ENCODE measurements at places on chromosomes 1 and 21. TPM values are rescaled to one million over a fixed set of nuclear protein-coding genes. Genes with fewer than 3 reads are reported as not detected.

Gene OR2AK2
- total RNA-seq: not detected

Gene UBL4B
- total RNA-seq: not detected

Gene CFHR5
- not detected for total RNA-seq

Gene B3GALT5
- total RNA-seq: not detected

Gene MATN1
- total RNA-seq: 0.93 TPM

Gene CNKSR1
- total RNA-seq: 4.8 TPM

- DNase-seq: no peak
These were observed 25.6 kb downstream of the LRRC71 start for GRCh38 chr1:156945881-156946661.

- no peak for DNase-seq
These were observed 102.8 kb upstream of the F3 start for GRCh38 chr1:94644352-94644751.

DNA sequence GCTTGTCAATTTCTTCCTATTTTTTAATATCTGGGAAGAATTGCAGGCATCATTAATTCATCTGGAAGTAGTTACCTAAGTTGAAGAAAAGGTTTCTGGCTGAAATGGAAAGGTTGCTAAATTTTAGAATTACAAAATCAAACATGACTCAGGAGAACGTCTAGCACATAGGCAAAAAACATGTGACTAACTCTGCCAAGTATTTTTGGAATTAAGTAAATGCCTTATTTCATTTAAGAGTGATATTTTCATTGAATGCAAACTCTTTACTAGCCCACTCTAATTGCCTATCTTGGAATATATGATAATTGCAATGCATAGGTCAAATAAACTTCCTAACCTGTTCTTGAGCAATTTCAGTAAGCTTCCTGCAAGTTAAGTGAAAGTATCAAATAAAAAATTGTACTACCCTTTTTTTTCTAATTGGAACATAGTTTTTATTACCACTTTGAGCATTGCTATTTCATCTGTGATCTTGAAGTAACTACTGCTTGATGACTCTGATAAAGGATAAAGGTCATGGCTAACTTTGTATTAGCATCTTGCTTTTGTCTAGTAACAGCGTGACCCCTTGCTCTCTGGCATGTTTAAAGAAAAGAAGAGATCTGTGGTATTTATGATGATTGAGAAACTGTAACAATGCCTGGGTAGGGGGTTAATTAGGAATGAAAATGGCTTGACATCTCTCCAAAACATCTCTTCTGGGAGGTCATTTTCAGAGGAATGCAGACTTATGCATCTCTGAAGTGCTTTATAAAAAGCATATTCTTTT, 208.3 kb upstream of the NCAM2 start:
- DNase-seq: no peak

GRCh38 chr21:33886321-33886720, 29.3 kb downstream of the ATP5PO start:
- no peak for DNase-seq

- DNase-seq: no peak
These were observed 1.8 kb downstream of the NHLH2 start for GRCh38 chr1:115839029-115839678.

- DNase-seq: no peak
These were observed 36.1 kb upstream of the CAPZB start for GRCh38 chr1:19521411-19521810.

- DNase-seq: no peak
These were observed 977 bp downstream of the TRAF3IP3 start for GRCh38 chr1:209756615-209757445.

DNA sequence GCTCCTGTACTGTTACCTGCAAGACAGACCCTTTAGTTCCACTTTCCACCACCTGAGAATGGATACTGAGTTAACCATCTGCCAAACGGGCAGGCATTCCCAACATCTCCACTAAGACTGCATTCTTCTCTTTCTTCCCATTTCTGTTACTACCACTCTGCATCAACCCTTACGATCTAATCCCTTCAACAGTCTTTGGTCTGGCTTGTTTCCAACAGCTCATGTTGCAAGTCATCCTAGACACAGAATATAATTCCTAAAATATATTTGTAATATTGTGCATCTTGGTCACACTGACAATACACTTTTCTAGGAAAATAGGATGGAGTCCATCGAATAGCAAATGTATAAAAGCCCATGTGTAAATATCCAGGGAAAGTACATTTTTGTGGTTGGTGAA, 166.7 kb downstream of the SIPA1L2 start:
- no peak for DNase-seq

DNA sequence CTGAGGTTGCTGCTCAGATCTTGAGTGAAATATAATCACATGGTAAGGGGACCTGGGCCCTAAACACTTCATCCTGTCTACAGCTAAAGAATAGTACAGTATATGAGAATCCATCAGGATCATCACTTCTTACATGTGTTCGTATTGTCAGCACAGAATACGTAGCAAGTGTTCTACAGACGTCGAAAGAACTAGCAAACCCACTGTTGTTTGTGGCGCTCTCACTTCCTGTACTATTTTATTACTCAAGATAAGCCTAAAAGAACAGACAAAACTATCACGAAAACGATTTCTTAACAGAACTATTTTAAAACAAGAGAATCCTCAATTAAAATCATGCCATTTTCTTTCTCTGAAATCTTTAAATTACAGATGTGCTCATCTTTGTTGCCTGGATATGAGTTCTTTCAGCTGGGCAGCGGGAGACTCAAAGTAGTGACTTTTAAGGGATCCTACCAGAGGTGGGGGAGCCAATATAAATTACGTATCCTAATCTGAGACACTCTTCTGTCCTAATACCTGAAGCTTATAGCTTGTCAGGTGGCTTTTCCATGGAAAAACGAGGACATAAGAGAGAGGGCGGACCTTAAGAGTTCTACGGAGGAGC, 724 bp downstream of the ST7L start:
- DNase-seq: no peak

- DNase-seq: no peak
These were observed 6.4 kb upstream of the ERI3 start for GRCh38 chr1:44361478-44361877.

DNA sequence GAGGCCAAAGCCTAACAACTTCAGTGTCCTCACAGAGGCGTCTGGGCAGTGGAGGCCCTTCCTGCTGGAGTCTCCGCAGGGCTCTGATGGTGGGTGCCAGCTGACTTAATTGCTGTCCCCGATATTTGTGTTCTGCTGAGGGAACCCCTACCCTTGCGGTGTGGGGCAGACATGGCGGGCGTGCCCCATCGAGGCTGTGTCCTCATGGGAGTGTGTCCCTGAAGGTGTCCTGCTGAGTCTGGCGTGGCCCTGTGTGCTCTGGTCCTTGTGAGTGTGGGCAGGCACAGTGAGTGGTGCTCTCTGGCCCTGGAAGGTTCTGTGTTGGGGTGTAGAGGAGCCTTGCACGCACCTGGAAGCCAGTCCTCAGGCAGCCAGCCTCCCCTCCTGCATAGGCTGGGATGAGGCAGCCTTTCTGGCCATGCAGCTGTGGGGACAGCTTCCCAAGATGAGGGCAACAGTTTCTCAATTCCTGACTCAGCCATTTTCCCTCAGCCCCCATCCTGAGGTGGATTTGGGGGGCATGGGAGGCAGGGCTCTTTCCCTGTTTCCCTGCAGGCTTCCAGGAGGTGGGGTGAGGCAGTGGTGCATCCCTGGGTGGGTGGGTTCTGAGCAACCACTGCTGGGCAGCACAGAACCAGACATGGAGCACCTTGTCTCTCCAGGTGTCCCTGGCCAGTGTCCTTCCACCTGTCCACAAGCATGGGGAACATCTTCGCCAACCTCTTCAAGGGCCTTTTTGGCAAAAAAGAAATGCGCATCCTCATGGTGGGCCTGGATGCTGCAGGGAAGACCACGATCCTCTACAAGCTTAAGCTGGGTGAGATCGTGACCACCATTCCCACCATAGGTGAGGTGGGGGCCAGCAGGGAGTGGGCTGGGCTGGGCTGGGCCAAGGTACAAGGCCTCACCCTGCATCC, 6.5 kb downstream of the C1orf35 start:
- DNase-seq: no peak

GRCh38 chr1:36911561-36912364, 122.6 kb downstream of the GRIK3 start:
- DNase-seq: no peak

DNA sequence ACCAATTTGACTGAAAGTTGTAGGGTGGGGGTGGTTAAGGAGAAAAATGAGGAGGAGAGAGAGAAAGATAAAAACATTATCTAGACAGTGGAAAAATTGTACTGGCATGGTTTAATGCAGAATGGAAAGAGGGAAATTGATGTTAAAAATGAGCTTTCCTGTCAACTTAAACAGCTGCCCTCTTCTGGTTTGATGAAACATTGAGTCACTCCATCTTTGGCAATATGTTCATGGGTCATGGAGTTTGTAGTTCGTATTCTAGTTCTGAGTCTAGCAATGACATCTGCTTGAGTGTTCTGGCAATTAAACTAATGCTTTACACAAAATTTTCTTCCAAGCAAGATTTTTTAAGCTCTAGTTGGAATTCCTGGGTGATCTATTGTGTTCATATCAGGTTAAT, 9.6 kb downstream of the ZNF648 start:
- DNase-seq: no peak

GRCh38 chr1:46581681-46582455, 22.2 kb downstream of the MKNK1 start:
- no peak for DNase-seq

GRCh38 chr1:189175889-189176288, 1301.8 kb downstream of the BRINP3 start:
- DNase-seq: no peak

- DNase-seq: no peak
These were observed 98.6 kb downstream of the ADGRL2 start for GRCh38 chr1:81899214-81899821.

- no peak for DNase-seq
These were observed 330.2 kb upstream of the FMN2 start for GRCh38 chr1:239761509-239761908.

DNA sequence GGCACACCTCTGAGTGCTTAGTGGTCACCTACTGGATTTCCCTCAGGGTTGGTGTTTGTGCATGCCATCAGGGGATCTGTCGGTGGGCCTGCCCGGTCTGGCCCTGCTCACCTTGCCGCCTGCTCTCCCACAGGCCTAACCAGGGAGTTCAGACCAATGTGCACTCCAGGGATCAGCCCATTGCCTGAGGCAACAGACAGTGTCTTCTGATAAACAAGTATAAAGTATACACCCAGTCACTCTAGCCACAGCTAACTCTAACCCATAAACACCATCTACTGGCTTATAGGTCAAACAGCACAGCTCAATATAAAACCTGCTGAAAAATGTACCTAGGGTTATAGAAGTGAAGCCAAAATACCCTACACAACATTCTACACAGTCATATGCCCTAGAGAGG, 1300.0 kb downstream of the PLA2G4A start:
- no peak for DNase-seq

DNA sequence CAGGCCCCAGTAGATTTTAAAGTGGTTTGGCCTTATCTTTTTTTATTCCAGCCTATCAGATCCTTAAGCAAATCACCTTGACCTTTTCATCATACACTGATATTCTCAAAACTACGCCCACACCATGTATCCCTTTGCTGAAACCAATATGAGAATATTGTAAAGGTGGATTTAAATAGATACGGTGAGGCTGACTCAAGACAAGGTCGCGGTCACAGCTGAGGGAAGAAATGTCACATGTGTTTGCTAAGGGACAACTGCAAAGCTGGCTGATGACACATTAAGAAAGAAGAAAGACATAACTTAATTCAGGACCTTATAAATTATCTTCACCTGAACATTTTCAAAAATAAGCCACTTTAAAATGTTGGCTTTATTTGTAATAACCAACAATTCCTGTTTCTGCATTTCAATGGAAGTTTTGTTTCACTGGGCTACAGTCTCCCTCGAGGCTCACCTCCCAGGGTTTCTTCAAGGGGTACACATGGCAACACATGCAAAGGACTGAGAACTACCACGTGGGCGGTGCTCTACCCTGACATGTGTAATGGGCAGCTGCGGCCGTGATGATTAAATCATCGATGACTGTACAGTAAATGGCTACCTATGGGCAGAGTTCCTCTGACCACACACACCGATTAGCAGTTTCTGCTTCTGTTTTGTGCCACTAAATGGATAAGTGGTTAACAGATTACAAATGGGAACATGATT, 189.5 kb downstream of the SIPA1L2 start:
- DNase-seq: no peak

DNA sequence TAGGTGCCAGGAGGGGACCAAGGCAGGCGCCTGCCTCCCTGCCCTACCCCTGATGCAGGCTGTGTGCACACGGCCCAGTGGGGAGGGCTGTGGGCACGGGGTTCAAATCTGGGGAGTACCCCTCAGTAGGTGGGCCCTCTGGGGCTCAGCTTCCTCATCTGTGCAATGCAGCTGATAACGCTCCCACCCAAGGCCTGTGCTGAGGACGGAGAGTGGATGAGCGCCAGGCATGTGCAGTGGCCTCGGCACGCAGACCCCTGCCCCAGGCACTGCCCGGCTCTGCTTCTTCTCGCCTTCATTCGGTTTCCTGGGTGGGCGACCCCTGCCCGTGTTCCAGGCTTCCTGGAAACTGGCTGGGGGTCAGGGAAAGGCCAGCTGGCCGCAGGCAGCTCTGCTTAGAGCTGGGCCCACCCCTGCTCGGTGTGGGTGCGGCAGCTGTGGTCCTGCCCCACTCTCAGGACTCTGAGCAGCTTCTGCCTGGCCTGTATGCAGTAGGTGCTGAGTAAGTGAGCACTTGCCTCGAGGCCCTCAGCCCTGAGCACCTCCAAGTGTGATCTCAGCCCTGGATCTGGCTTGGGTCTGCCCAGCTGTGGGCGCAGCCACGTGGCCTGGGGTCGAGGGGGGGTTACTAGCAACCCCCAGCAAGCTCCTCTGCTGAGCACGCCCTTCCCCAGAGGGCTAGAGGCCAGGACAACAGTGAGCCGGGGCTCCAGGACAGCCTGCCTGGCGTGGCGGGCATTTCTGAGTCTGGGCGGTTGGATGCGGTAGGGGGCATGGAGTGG, 11.9 kb upstream of the TNFRSF14 start:
- DNase-seq: no peak

DNA sequence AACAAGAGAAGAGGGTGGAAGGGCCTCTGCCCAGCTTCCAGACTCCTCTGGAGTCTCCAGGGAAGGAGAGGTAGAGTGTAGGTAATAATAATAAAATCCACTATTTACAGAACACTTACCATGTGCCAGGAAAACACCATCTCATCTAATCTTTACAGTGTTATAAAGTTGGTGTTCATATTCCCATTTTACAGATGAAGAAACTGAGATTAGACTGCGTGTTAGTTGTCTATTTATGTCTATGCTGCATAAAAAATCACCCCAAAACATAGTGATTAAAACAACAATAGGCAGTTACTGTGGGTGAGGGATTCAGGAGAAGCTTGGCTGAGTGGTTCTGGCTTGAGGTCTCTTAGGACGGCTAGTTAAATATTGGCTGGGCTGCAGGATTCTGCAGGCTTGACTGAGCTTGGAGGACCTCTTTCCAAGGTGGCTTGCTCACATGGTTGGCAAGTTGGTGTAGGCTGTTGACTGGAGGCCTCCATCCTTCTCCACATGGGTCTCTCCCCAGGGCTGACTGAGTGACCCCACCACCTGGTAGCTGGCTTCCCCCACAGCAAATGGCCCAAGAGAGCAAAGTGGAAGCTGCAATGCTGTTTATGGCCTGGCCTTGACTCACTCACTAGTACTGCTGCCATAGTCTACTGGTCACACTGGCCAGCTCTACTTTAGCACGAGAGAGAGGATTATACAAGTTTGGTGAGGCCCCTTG, 6.5 kb upstream of the ALX3 start:
- no peak for DNase-seq

Measured in activated B cell treated with CpG ODN at 0.5 μM for 24 hours (primary cell).